ENCODE measurements at places on chromosomes 12 and 14. TPM values are rescaled to one million over a fixed set of nuclear protein-coding genes. Genes with fewer than 3 reads are reported as not detected.
A peak's percentile ranks its signal among the peaks of the same experiment; 100 is the strongest.

- no peak for DNase-seq
These were observed 53.5 kb downstream of the ARMH4 start for GRCh38 chr14:58098507-58098906.

DNA sequence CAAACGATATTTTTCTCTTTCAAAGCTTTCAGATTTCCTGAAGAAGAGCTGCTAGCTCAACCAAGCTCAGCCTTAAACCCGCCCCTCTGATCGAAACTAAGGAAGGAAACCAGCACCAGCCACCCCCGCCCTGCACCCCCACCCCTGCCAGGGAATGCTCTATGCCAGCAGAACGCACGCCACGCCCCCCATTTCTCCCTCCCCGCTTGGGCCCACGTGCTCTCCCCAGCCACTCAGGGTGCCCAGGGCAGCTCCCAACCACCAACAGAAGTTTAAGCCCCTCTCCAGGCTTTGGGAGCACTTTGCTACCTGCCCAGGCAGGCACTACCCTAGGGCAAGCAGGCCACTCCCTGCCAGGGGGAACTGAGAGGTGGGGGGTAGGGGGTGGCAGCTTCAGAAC lies 18.8 kb upstream of the KRT78 start:
- no peak for DNase-seq

GRCh38 chr12:109504068-109504467 lies 26.6 kb downstream of the UBE3B start:
- no peak for DNase-seq

Gene NPFF
- 1.0 TPM for total RNA-seq

Gene FOXG1
- total RNA-seq = not detected

- DNase-seq = peak; percentile 90
These were observed 72.8 kb downstream of the GALNT4 start for GRCh38 chr12:89451841-89452251.

DNA sequence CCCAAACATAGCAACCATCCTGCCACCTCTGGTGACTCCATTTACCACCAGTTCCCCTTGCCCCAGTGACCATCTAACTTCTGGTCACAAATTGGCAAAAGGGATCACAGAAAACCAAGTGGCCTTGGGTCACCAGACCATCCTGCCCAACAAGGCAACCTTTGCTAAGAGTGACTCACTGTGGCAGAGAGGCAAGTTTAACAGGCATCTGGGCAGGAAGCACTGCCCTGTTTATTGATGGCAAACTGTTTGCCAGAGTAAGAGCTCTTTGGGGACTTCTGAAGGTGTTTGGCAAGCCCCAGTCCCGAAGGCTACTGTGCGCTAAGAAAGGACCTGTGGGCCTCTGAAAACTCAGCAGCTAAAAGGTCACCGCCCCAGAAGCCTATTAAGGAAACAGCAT lies 28.2 kb upstream of the TMEM233 start:
- DNase-seq = no peak

- no peak for DNase-seq
These were observed 201.3 kb upstream of the RBM19 start for GRCh38 chr12:114167431-114167830.

- no peak for DNase-seq
These were observed 32.4 kb downstream of the C14orf132 start for GRCh38 chr14:96071561-96071960.

Gene RPGRIP1
- 0.05 TPM for total RNA-seq

DNA sequence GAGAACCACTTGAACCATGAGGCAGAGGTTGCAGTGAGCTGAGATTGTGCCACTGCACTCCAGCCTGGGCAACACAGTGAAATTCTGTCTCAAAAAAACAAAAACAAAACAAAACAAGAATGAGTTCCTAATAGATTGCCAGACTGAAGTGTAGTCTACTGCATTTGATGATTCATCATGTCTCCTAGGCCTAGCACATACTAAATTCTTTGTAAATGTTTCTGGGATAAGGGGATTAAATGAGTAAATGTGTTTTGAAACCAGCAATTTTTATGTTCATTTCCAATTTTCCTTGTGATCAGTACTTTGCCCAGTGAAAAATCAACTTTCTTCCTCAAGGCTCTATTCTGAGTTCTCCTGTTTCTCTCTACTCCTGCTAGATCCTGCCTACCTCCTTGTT lies 2.9 kb upstream of the DYRK2 start:
- no peak for DNase-seq

Gene IL23A
- 0.17 TPM for total RNA-seq

Gene CLEC2A
- not detected for total RNA-seq

GRCh38 chr12:78870539-78870938 lies 6.0 kb downstream of the SYT1 start:
- no peak for DNase-seq

DNA sequence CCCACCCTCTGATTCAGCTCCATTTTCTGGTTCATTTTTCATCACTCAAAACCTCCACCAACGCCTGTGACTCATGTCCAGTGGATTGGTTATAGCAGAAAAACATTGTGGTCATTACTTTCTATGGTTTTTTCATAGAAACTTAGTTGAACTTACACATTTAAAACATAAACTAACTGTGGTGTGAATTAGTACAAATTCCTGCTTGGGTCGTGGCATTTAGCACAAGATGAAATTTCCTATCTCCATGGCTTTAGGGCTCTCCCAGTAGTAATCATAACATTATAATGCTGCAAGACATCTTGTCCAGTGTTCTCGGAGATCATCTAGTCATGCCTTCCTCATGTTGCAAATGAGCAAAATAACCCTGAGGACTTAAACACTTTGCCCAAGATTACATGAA lies 7.1 kb downstream of the RNASE7 start:
- DNase-seq = no peak

GRCh38 chr12:121344506-121344905 lies 7.7 kb downstream of the ANAPC5 start:
- DNase-seq = no peak

Gene GLIPR1
- total RNA-seq = 17.2 TPM

DNA sequence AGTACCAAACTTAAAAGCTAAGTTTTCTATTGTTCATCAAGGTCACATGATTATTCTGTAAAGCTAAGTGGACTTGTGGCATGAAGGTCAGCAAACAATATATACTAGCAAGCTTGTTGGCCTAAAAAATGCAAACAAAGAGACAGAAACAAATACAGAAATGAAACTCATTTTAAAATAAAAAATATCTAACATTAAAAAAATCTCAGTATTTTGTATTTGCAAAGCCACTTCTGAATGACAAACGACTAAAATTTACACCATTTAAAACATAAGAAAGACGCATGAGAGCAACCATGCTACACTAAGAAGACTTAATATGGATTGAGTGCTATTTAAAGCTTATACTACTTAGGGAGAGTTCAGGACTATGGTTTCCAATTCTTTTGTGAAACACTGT lies 72.8 kb upstream of the BBS10 start:
- DNase-seq = no peak

- no peak for DNase-seq
These were observed 24.3 kb downstream of the DDX24 start for GRCh38 chr14:94056579-94057308.

DNA sequence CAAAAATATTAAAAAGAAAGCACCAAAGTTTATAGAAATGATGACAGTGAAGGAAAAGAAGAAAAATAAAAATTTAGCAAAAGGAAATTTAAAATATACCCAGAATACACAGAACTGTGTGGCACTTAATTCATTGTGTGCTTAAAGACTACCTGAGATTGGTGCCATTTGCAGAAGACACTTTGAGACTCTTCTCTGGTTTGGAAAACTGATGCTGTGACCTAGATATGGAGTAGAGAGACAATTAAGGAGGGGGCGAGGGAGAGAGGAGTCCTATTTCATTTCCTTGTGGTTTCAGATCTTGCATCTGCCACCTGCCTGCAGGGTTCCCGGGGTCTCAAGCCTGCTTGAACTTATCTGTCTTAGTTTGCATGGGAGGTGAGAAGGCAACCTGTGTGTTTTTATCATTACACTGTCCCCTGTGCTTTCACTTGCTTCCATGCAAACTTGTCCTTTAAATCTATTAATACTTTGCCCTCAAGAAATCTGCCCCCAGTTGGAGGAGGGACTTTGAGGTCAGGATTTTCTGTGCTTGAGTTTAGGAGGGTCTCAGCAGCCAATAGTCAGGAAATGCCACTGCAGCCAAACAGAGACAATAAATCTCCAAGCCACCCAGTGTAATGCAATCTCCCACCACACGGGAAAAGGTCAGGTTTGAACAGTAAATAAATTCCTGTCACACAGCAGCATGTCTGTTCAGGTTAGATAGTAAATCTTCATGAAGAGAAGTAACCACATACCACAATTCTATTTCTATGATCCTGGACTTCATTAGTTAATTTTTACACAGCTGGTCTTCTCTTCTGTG lies 119.4 kb downstream of the CAND1 start:
- DNase-seq = no peak

- no peak for DNase-seq
These were observed 648.5 kb downstream of the RPS29 start for GRCh38 chr14:48937541-48938195.

GRCh38 chr12:47507221-47507620 lies 198.6 kb downstream of the RPAP3 start:
- no peak for DNase-seq

GRCh38 chr12:52054833-52055730 lies 3.8 kb downstream of the NR4A1 start:
- no peak for DNase-seq

Measured in NCI-H460 (cell line).